ENCODE measurements at places on chromosomes 4 and X.
A peak's percentile ranks its signal among the peaks of the same experiment; 100 is the strongest.

DNA sequence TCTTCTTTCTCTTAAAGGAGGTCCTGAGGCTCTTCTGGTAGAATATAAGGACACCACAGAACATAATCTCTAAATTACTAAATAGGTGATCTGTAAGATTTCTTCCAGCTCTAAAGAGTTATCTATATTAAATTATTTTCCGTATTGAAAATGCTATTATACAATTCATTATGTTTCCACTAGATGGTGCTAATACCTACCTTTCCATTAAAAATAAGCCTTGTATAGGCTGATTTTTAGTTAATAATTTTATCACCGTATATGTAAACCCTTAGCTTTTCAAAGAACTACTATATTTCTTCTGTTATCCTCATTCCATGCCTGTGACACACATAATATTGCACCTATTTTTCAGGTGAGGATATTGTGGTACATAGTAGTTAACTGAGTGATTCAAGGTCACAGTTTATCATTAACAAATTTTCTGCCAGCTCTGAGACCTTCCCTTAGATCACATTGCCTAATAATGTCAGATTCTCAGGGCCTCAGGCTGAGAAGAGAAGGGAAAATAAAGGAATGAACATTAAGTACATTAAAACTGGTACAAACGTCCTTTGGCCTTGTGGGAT, 138.8 kb downstream of the TEX11 start:
- peak; percentile 10 for DNase-seq

DNA sequence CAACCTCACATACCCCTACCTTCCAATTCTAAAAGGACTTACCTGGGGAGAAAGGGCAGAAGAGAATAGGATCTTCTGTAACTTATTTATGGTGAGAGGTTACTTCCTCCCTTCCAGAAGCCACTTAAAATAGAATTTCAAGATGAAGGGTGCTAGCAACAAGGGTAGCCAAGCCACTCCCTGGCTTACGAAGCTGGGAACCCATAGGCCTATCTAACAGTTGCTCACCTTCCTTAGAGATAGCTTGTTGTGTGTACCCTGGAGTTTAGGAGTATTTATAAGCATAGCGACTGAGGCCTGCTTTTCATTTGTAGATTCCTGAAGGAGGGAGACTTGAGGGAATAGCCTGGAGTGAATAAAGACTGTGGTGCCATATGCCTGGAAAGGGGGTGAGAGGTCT, 28.9 kb downstream of the XK start:
- DNase-seq, result no peak

- DNase-seq, result no peak
Measured at GRCh38 chr4:97134456-97134855, 1008.8 kb downstream of the STPG2 start.

- DNase-seq, result no peak
Measured at GRCh38 chr4:173424899-173425805, 26.2 kb upstream of the SCRG1 start.

DNA sequence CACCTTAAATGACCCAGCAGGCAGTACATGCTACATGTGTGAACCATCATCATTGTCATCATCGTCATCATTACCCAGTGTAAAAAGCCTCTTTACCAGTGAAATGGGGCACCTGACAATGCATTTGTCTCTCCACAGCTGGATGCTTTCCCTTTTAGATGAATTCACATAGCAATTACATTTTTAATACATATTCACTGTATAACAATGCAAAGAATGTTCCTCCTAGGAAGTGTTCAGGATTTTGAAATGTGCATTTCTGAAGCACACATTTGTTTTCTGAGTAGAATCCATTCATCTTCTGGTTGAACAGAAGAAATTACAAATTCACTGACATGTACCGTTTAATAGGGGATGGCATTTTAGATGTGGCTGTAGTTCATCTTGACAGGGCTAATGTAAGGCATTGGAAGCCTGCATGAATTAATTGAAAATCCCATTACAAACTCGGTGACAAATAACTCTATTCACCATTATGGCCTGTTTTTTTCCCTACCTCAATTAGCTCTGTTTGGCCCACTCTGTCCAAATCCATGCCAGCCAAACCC, 111.1 kb downstream of the SH3RF1 start:
- no peak for DNase-seq

DNA sequence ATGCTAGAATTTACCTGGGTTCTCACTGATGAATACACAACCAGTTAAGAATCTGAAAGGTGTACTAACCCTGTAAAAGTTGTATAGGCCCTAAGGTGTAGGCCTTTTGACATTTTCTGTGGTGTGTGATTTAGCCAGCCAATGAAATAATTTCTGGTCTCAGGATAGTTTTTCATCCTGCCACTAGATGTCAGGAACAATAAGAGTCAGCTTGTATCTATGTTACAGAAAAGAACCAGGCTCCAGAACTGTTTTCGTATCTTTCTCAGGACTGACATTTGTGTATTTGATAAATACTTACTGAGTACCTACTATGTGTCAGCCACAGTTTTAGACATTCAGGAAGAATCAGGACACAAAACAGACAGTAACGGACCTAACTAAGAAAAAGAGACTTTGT, 673.6 kb upstream of the TENM3 start:
- DNase-seq, result no peak

- DNase-seq, result no peak
Measured at GRCh38 chrX:20567108-20567507, 300.4 kb upstream of the RPS6KA3 start.

DNA sequence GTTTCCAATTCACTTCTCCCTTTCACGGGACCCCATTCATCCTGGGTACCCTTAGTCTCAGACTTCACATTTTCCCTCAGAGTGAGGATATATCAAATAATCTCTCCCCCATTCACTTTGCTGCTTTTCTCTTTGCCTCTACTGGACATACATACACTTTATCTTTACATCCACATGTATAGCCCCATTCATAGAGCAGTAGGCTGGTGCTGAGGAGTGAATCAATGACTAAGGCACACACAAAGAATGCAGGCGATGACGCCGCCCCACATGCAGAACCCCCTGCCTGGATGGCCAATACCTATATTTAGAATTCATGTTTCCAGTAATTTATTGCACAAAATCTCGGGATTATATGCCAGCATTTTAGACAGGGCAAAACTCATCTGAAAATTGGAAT, 554.3 kb upstream of the TENM3 start:
- DNase-seq, result no peak

- no peak for DNase-seq
Measured at GRCh38 chr4:21451032-21451431, 497.5 kb downstream of the KCNIP4 start.

- no peak for DNase-seq
Measured at GRCh38 chr4:26862381-26862915, 1.8 kb downstream of the STIM2 start.

DNA sequence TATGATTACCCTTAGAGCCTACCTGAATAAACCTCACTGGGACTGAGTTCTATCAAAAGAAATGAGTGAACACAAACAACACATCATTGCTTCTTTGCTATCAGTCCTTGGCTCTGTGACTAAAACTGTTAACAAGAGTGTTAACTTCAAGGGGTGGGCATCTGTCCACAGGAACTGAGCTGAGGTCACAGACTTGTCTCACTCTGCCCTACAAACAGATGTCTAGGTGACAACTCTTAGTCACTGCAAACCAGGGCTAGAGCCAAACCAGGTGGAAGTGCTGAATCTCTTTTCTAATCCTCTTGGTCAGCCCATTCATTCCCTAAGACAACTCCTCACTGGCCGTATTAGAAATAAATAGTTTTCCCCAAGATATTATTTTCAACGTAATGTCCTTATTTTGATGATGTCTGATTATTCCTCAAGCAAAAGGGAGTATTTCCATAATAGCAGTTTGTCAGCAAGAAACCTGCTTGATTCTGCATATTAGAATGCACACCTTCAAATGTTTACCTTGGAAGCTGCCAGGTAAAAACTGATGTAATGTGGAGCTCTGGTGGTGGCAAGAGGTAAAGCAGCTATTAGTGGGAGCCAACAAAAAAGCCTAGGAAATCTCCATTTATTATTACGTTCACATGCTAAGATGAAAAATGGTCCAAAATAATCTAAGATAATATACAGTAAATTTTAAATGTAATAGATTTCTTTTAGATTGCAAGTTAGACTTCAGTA, 4.0 kb downstream of the COL25A1 start:
- DNase-seq, result no peak

GRCh38 chrX:131764216-131764615, 220.3 kb downstream of the OR13H1 start:
- no peak for DNase-seq

- DNase-seq, result no peak
Measured at GRCh38 chr4:67684839-67685531, 16.0 kb downstream of the UBA6 start.

- DNase-seq, result no peak
Measured at GRCh38 chrX:72495046-72495445, 77.6 kb downstream of the HDAC8 start.

DNA sequence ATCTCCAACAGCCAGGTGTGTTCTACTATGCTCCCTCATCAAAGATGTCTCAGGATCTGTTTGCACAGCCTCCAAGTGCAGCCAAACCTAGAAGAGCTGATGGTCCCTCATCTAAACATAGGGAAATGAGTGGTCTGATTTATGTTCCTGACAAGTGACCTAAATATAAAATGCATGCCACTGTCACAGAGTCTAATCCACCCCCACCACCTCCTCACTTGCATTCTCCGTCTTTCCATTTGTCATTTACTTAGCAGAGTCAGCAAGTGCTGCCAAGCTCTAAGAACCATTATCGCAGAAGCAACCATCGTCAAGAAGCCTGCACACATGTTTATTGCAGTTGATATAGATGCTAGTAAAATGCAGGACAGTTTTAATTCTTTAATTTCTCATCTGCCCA, 33.1 kb upstream of the VCX3A start:
- no peak for DNase-seq

Measured in CD4-positive, alpha-beta T cell treated with Interleukin-10 for 1 hour (primary cell).